Omental fat pad (tissue), 4 donors: ENCODE measurements at places on chromosomes 1 and 21.

GRCh38 chr1:230809256-230809990 lies 58.9 kb downstream of the C1orf198 start:
- no peak for DNase-seq

DNA sequence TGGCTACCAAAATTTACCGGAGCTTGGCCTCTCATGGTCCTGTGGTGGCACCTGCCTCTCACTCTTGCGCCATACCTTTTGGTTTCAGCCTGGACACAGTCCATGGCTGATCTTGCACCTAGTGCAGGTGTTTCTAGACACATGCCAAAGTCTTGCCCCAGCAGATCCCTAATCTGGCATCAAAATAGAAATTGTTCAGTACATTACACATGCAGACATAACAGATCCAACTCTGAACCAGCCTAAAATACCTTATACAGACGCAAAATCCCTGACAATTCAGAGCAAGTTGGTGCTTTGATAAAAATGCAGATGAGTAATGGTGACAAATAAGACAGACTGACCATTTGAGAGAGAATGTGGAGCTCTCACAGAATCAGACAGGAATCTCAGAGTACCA lies 44.1 kb downstream of the NGF start:
- DNase-seq = no peak

GRCh38 chr1:99877568-99877967 lies 27.4 kb downstream of the AGL start:
- no peak for DNase-seq

GRCh38 chr1:117017062-117017461 lies 15.5 kb downstream of the CD101 start:
- DNase-seq = no peak

DNA sequence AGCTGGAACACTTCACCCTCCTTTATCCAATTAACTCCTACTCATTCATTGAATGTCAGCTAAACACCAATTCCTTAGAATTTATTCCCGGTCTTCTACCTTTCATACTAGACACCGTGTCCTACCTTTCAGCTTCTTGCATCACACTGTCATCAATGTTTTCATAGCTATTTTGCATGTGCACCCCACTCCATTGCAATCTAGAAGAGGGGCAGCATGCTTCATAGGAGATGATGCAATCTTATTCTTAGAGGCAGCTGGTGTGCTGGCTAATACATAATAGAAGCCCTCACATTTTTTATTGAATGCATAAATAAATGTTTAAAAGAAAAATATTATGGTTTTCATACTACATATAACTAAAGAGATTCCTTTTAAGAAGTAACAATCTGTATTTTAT lies 123.6 kb downstream of the DSCAM start:
- DNase-seq = no peak

DNA sequence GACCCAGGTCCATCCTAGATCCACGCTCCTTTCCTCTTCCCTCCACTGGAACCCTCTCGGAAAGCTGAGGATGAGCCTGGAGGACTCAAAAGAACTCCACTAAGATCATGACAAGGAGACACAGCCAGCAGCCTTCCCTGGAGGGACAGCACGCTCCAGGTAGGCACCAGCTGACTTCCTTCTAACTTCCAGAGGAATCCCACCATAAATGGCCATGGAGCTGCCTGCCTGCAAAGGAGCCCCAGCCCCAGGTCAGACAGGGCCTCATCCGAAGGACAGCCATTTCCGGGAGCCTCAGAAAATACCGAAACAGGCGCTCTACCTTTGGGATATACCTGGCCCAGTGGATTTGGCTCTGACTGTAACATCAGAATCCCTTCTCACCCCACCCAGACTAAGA lies 4.1 kb downstream of the SH3BP5L start:
- peak; percentile 11 for DNase-seq

GRCh38 chr1:28010969-28011368 lies 51.2 kb downstream of the XKR8 start:
- no peak for DNase-seq

- no peak for DNase-seq
These were observed 94.9 kb downstream of the MRPL39 start for GRCh38 chr21:25512095-25513081.

DNA sequence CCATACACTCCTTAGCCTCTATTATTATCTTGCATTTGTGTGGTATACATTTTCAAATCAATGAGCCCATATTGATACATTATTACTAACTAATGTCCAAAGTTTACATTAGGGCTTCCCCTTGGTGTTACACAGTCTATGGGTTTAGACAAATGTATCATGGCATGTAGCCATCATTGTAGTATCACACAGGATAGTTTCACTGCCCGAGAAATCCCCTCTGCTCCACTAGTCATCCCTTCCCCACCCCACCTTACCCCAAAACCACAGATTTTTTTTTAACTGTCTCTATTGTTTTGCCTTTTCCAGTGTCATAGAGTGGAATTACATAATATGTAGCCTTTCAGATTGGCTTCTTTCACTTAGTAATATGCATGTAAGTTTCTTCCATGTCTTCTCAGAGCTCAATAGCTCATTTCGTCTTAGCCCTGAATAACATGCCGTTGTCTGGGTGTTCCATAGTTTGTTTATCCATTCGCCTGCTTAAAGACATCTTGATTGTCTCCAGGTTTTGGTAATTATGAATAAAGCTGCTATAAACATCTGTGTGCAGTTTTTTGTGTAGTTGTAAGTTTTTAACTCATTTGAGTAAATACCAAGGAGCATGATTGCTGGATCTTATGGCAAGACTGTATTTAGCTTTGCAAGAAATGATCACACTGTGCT lies 86.4 kb upstream of the LYST start:
- DNase-seq = no peak

- DNase-seq = no peak
These were observed 41.0 kb upstream of the ST6GALNAC5 start for GRCh38 chr1:76826072-76826845.

- no peak for DNase-seq
These were observed 1531.5 kb upstream of the B3GALT2 start for GRCh38 chr1:194717941-194718340.

- DNase-seq = no peak
These were observed 49.5 kb downstream of the CHODL start for GRCh38 chr21:18294100-18294499.

- no peak for DNase-seq
These were observed 1.7 kb downstream of the TMEM125 start for GRCh38 chr1:43271186-43272118.

DNA sequence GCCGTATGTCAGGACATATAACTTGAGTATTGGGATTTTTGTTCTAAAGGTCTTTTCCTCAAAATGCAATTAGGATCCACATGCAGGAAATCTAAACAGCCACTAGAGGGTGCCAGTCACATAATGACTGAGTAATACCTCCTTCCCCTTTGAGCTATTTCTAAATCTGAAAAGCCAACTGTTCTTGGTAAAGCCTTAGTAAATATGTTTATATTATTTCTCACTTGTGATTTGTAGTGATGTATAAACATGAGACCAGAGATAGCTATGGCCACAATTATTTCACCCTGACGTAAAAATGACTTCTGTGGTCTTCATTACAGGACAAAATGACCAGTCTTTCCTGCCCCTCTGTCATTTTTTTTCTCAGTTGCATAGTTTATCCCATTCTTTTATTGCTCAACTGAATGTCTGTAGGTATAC lies 41.0 kb upstream of the DR1 start:
- DNase-seq = peak; percentile 25

GRCh38 chr1:241638909-241639622 lies 1.1 kb downstream of the CHML start:
- DNase-seq = no peak

GRCh38 chr21:26389971-26390641 lies 183.0 kb downstream of the CYYR1 start:
- DNase-seq = no peak

GRCh38 chr21:33281096-33281652 lies 15.0 kb downstream of the IL10RB start:
- DNase-seq = no peak

DNA sequence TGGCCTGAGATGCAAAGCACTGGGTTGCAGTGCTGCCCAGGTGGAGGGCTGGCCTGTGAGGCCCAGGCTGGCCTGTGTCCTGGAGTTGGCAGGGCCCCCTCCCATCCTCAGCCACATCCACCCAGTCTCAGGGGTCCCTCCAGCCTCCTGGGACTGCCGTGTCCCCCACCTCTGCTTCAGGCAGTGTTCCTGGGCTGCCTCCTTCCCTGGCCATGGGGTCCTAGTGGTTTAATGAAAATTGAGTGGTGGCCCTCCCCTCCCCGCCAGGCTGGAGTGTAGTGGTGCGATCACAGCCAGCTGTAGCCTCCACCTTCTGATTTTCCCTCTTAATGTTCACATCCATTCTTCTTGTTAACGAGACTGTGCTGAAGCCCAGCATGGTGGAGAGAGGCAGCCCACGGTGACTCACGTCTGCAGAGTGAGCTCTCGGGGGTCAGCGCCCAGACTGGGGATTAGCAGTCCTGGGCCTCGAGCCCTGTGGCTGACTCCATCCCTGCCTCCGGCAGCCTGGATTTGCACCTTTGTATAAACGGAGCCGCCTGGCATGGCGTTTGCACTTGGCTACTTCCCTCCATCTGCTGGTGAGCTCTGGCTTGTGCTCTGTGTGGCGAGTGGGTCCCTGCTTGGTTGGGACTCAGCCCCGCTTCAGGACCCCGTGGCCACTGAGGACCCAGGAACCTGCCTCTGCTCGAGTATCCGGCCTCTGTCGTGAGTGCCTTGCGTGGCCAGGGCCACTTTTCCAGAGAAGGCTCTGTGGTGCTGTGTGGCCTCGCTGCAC lies 6.9 kb downstream of the MIB2 start:
- no peak for DNase-seq

DNA sequence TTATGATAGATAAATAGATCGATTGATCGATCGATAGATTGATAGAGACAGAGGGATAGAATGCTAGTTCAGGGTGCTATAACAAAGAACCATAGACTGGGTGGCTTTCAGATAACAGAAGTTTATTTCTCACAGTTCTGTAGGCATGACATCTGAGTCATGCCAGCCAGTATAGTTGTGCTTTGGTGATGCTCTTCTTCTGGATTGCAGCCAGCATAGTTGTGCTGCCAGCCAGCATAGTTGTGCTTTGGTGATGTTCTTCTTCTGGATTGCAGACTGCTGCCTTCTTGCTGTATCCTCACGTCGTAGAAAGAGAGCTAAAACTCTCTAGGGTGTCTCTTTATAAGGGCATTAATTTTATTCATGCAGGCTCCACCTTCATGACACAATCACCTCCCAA lies 860.8 kb downstream of the BRINP3 start:
- no peak for DNase-seq

DNA sequence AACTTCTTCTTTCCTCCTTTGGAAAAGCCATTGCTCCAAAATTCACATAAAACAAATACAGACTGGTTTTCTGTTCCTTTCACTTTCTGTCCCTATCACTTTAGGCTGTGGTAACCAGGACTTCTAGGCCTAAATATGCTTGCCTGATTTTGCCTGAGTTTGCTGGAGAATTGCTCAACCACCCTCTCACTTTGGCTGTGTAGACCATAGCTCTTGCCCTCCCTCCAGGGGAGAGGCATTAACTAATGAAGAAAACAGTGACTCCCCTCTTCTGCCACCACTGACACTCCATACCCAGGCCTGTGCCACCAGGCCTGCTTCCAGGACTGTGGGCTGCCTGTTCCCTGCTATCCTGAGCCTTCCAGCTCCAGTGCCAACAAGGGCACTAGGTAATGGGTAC lies 163.5 kb downstream of the TOMM20 start:
- no peak for DNase-seq

GRCh38 chr1:12741946-12742345 lies 4.1 kb upstream of the CFAP107 start:
- DNase-seq = no peak

DNA sequence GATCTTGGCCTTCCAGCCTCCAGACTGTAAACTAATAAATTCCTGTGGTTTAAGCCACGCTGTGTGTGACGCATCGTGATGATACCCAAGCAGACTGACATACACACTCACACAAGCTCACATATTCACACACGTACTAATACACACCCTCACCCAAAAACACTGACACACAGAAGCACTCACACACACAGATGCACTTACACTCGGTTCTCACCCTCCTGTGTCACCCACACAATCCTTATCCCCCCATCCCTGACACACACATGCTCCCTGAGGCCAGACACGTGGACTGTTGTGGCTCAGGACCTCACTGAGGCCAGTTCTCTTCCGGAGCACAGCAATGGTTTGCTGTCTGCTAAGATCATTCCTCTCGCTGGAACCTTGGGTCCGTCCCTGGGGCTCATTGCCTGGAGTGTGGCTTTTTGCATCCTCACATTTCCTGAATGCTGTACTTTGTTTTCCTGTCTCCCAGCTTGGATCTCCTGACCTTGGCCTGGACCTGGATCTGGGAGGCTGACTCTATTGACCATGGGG lies 76.9 kb upstream of the LYST start:
- no peak for DNase-seq

- no peak for DNase-seq
These were observed at the start of gene TNFRSF4 for GRCh38 chr1:1213345-1214265. TSS of gene TNFRSF4 (minus strand) at chr1:1214153. CDS start at chr1:1214127, 26 bp downstream.

DNA sequence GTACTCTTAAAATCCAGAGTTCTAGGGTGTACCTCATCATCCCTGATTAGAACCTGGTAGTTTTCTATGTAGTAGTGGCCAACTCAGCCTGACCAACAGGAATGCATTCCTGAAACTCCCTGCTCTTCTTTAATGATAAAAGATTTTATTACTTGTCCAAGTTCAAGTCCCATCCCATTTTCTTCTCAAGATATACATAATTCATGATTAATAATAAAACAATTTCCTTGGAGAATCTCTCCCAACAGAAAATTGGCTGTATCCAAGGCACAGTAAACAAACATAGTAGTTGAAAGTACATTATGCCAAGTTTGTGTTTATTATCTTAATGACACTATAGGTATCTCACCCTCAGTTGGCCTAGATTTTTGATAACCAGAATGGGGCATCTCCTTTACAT lies 714.1 kb upstream of the ADAMTS5 start:
- DNase-seq = no peak

DNA sequence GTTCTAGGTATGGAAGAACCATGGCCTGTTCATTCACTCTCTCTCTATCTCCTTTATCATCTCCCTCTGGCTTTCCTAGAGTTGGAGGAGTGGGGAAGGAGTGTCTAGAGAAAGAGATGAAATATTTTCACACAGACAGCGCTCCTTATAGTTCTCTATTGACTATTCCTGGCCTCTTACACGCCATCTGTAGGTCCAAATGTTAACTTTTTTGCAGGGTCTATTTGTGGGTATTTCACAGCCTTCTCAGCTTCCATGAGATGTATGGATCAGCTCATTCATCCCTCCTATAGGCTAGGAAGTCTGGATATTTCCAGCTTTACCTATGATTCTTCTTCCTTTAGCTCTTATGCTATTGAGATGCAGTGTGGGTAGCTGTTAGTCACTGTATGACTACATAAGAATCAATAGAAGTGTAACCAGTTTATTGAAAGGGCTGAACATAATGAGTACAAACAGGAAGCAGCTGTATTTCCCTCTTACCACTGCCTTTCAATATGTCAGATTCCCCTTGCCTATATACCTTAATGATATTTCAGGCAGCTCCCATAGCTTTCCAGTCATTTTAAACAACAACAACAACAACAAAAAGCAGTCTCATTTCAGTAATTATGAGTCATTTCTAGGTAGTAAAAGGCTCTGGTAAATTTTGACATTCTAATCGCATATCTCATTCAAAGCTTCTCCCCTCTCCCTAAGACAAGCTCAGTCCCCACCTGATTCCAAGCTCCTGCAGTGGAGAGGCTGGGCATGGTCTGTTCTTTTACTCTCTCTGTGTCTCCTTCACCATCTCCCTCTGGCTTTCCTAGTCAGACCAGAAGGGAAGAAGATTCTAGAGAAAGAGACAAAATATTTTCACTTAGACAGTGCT lies 149.5 kb downstream of the TTLL7 start:
- no peak for DNase-seq
